GM12878 (cell line): ENCODE measurements at places on chromosomes 12 and 14. TPM values are rescaled to one million over a fixed set of nuclear protein-coding genes. Genes with fewer than 3 reads are reported as not detected.
A peak's percentile ranks its signal among the peaks of the same experiment; 100 is the strongest.

DNA sequence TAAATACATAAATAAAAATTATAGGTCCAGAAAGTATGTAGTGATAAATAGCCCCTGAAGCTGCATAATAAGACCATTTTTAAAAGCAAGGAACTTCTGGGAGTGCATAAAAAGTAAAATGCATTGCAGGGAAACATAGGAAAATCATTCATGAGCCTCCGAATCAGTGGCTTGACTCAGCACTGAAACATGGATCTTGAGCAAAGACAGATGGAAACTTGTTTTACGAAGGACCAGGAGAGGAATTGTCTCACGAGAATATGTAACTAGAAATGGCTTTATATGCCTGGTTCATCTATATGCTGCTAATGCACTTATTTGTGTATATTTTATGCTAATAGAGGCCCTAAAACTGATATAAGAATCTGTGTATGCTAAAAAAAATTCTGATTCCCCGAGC, 14.7 kb downstream of the TMEM30B start:
- DNase-seq = no peak

- DNase-seq = no peak
Observed at GRCh38 chr14:67420102-67420739, 8.3 kb upstream of the PLEK2 start.

DNA sequence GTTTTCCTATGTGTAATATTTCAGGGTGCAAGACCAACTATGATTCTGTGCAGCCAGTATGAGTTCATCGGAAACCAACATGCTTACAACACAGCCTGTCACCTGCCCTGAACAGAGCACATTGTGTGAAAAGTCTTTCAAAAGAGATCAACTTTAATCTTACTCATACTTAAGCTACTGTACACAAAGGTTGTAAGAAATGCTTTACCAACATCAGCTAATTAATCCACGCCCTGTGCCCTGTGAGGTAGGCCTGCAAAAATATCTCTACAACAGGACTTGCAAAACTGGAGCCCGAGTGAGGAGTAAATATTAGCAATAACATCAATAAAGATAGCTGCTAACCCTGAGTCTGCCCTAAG, 15.1 kb downstream of the APPL2 start:
- no peak for DNase-seq

- DNase-seq = no peak
Observed at GRCh38 chr12:75564852-75565251, 53.4 kb upstream of the KRR1 start.

The CCDC177 gene
- total RNA-seq = not detected in 2 replicates

GRCh38 chr12:105204127-105204526, 31.8 kb downstream of the APPL2 start:
- no peak for DNase-seq

DNA sequence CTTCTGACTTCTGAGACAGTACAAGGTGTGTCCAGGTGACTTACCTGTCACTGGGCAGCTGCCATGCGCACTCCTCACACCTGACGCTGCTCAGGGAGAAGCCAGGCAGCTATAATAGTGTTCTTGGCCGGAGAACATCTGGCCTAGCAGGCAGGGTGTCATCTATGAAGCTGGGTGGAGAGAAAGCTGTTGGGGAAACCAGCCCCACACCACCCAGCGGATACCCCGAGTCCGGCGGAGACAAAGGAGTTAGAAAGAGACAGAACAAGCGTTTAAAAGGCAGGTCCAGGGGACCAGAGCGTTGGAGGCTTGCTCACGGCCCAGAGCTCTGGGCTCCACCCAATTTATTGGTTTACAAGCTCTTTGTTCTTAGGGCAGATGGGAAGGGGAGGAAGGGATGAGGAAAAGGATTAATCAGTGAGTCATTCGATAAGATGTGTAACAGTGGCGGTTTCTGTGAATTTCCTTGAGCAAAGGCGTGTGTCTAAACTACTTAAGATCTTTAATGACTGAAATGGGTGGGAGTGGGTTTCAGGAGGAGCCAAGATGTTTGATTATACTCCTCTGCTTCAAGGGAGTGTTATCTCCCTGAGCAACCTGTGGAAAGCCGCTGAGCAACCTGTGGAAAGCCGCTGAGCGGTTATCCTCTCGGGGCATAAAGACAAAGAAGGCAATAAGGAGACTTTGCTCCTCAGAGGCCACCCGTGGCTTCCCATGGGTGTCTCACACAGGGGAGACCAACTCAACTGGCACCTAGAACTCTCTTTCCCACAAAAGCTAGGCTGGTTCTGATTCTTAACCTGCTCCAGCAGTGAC, at the start of gene GALNT8:
Gene GALNT8 (plus strand): TSS at position 580 of the 816 bp plus-strand sequence. CDS start 278 bp downstream, outside the sequence.
- no peak for DNase-seq

DNA sequence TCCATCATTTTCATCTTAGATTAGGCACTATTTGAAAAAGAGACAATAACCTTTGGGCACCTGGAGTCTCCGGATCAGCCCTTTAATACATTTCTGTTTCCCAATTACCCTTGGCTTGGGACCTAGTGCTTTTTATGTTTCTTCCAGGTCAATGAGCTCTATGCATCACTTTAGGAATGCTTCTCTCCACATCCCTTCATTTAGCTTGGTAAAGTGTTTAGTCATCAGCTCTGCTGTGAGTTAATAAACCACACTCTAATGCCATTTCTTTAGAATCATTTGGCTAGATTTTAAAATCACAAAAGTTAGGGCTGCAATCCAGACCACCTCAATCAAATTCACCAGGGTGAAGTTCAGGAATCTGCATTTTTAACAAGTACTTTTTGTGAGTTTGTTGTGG, 41.7 kb downstream of the RASSF9 start:
- DNase-seq = no peak

DNA sequence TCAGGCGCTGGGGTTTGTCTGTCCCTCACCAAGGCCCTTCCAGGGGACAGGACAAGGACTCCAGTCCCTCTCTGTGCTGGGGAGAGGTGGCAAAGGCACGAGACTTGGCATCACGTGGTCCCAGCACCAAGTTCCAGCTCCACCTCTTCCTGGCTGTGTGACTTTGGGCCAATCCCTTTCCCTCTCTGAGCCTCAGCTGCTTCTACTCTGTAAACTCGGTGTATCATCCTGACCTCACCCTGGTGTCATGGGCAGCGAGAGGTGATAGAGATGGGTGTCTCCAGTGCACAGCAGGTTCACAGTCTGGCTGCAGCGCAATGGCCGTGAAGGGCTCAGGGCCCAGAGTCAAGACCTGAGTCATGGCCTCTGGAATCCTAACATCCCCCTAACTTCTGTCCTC, 54.0 kb downstream of the MVK start:
- no peak for DNase-seq

DNA sequence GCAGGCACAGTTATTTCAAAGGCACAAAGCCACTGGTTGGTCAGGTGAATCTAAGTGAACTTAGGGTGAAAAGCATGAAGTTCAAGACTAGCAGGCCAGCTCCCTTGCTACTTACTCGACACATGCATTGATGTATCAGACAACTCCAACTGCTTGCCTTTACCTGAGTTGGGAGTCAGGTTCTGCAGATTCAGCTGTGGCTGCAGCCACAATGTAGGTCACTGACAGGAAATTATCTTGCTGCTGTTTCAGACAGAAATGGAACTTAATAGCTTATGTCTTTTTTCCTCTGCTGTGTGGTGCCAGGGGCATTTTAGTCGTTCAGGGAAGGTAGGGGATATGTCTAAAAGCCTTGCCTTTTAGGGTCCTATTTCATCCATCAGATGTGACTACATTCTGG, 125.6 kb upstream of the RPH3A start:
- no peak for DNase-seq

DNA sequence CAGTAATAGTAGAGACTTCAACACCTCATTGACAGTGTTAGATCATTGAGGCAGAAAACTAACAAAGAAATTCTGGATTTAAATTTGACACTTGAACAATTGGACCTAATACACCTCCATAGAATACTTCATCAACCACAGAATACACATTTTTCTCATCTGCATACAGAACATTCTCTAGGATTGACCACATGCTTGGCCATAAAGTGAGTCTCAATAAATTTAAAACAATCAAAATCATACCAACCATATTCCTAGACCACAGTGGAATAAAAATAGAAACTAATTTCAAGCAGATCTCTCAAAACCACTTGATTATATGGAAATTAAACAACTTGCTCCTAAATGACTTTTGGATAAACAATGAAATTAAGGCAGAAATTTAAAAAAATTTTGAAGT, 82.3 kb downstream of the SLC38A4 start:
- DNase-seq = no peak

DNA sequence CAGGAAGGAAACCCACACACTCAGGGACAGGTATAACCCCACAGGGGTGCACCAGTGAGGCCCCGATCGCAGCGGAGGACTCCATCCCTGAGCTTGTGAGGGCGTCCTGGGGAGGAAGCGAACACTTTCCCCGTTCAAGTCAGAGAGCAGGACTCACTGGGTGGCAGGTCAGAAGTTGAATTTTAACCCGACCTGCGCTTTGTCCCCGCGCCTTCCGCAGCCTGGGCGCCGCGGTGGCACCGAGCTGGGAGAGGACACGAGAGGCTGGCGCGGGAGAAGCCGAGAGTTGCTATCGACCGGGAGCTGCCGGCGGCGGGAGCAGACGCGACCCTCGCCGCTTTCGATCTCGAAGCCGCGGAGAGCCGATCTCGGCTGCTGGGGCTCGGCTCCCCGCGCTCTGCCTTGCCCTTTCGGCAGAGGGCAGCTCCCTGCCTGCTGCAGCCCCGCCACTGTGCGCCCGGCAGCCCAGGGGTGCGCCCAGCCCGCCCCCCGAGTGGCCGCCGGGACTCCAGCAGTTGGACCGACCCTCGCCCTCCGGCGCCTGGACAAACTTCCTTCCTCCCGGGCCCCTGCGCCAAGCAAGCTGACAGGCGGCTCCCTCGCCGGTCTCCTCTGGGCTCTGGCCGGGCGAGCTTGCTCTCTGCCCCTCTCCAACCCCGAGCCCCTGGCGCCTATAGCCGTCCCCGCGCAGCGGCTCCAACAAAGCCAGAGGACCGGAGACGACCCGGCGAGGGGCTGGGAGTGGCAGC, 918 bp downstream of the LIN7A start:
- no peak for DNase-seq

DNA sequence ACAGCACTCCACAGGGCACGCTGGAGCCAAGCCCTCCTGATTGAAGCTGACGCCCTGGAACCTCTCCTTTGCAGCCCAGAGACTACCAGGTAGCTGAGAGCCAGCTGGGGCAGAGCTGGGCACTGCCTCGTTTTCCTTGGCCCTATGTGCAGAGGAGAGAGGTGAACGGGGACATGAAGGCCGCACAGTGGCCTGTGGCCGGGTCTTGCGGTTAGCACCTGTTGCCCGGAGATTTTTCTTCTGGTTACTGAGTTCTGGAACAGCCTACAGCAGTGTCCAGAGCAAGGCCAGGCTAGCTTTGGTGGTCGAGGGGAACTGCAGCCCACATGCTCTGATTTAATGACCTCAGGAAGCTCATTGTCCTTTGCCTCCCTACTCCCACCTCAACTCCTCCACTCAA, 201.3 kb upstream of the PRMT8 start:
- DNase-seq = no peak

GRCh38 chr14:23573384-23574015, 5.1 kb downstream of the JPH4 start:
- no peak for DNase-seq

DNA sequence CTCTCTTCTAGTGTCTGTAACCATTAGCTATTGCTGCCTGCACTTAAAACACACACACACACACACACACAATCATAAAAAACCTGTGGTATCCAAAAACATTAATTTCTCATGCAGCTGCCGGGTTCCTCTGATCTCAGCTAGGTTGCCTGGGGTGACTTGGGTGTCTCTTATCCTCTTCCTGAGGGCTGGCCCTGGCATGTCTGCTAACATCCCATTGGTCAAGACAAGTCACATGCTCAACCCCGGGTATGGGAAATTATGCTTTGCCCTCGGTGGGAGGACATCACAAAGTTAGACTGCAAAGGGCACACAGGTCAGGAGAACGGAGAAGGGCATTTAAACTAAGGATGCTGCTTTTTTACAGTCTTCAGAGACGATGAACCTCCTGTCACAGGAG, 55.7 kb downstream of the TRPV4 start:
- peak; percentile 42 for DNase-seq

- no peak for DNase-seq
Observed at GRCh38 chr14:54724676-54725325, 157.9 kb downstream of the SAMD4A start.

DNA sequence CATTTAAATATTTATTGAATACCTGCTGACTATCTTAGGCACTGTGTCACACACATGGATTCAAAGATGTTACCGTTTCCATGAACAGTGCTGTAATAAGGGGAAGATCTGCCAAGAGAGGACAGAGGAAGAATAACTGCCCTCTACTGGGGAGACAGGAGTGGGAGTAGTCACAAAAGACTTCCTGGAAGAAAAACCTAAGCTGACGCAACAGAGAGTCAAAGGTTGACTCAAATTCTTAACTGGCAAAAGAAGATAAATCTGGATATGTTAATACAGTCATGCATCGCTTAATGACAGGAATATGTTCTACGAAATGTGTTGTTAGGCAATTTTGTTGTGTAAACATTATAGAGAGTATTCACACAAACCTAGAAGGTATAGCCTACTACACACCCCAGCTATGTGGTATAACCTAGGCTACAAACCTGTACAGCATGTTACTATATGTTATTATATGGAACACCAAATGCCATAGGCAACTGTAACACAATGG, 51.5 kb downstream of the DCAF5 start:
- DNase-seq = no peak

DNA sequence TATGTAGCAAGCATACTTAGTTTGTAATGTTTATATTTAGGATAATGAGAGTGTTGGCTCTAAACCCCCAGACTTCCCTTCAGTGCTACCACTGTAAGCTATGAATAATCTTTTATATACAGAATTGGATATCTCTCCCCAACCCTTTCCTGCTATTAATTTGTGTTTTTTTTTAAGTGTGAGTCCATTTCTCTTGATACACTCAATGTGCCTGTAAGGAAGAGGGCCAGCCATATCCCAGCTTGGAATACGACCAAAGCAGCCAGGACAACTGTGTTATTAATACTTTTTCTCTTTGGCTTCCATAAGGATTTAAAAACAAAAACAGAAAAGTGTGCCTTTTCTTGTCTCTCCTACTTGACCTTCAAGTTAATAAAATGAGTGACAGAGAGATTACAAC, 116.7 kb downstream of the SNAPC1 start:
- DNase-seq = no peak

The P2RX2 gene
- total RNA-seq = not detected in 2 replicates

The VWF gene
- total RNA-seq = 0.23 and 0.53 TPM in 2 replicates

The GUCY2C gene
- total RNA-seq = 0.08 TPM in 1 of 2 replicates, not detected in the other

The ERP29 gene
- total RNA-seq = 97.8 and 102 TPM in 2 replicates

The NKX2-1 gene
- not detected in 2 replicates for total RNA-seq

- no peak for DNase-seq
Observed at GRCh38 chr12:85872497-85873091, 1.5 kb upstream of the NTS start.

The USP44 gene
- 0.05 and 0.26 TPM in 2 replicates for total RNA-seq

- no peak for DNase-seq
Observed at GRCh38 chr12:116360579-116361413, 83.3 kb upstream of the MED13L start.

- DNase-seq = no peak
Observed at GRCh38 chr12:26179826-26180225, 15.5 kb upstream of the SSPN start.

- DNase-seq = no peak
Observed at GRCh38 chr12:109686523-109686922, 27.1 kb upstream of the FAM222A start.
